ENCODE measurements at places on chromosomes 3 and 15.
A peak's percentile ranks its signal among the peaks of the same experiment; 100 is the strongest.

DNA sequence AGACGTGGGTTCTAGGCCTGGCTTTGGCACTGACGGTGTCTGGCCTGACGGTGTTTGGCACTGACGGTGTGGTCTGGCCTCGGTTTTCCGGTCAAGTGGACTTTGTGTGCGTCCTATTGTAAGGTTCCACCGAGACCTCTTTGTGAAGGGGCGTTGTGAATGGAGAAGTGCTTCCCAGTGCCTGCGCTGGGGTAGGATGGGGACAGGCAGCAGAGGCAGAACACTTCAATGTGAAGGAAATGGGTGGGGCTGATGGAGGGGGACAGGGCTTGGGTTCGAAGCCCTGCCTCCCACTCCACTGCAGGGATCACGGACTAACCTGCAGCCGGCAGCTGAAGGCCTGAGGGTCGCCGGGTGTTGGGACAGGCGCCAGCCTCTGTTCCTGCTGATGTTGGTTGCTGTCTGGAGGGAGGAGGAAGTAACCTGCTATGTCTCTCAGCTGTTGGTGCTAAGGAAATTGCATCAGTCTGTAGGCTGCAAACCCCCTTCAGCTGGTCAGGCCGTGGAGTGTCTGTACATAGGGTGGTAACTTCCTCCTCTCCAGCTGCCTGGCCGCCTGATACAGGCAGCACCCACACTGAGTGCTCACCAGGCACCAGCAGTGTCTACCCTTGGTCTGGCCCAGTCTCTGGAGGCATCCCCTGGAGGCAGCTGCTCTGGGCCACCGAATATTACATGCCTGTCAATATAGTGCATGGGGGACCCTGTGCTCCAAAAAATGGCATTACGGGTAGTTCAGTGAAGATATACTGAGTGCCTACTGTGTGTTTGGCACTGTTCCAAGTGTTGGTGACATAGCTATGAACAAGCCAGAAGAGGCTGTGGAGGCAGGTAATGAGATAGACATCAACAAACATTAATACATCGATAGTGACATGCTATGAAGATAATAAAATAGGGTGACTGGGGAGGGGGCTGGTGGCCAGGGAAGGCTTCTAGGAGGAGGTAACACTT, 1.1 kb downstream of the TM6SF1 start:
- peak; percentile 55 for DNase-seq

- DNase-seq = peak; percentile 78
Observed at GRCh38 chr3:141333836-141334626, 34.3 kb upstream of the ZBTB38 start.

GRCh38 chr3:37129871-37130270, 44.5 kb downstream of the LRRFIP2 start:
- DNase-seq = peak; percentile 50

DNA sequence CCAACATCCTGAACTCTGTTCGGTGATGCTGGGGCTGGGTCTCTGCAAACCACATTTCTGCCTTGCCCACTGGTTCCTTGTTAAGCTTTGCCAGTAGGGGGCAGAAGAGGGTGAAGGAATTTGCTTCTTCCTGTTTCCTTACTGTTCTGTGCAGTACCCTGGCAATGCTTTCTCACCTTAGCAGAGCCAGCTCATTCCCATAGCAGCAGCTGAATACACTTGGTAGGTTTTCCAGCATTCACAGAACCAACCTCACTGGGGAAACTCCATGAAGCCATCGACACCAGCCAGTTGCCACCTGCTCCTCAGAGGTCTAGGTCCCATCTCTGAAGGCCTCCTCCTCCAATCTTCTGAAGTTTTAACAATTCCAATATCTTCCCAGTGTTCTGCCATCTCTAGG, 308.4 kb downstream of the PDCD6IP start:
- DNase-seq = no peak

GRCh38 chr3:54262541-54262940, 140.2 kb downstream of the CACNA2D3 start:
- no peak for DNase-seq
